Testis (tissue), 5 donors: ENCODE measurements at places on chromosomes 6 and 20. TPM values are rescaled to one million over a fixed set of nuclear protein-coding genes. Genes with fewer than 3 reads are reported as not detected.

Gene HLA-DOA
- total RNA-seq = 1.2 TPM

Gene ESR1
- 8.1 TPM for total RNA-seq

Gene ZNF311
- total RNA-seq = 3.5 TPM

Gene SLC35D3
- total RNA-seq = not detected

Gene CUTA
- total RNA-seq = 139 TPM

Gene RIPPLY2
- total RNA-seq = 0.63 TPM

Gene SOX18
- total RNA-seq = 17.1 TPM

Gene ULBP3
- 48.3 TPM for total RNA-seq

Gene HLA-G
- total RNA-seq = 1.2 TPM

Gene OR12D1
- not detected for total RNA-seq
